ENCODE measurements at places on chromosomes 11 and 22.
A peak's percentile ranks its signal among the peaks of the same experiment; 100 is the strongest.

- no peak for DNase-seq
Observed at GRCh38 chr22:38418589-38418988, 36.4 kb downstream of the KCNJ4 start.

- peak; percentile 44 for DNase-seq
Observed at GRCh38 chr11:77187776-77188632, 60.0 kb downstream of the MYO7A start.

DNA sequence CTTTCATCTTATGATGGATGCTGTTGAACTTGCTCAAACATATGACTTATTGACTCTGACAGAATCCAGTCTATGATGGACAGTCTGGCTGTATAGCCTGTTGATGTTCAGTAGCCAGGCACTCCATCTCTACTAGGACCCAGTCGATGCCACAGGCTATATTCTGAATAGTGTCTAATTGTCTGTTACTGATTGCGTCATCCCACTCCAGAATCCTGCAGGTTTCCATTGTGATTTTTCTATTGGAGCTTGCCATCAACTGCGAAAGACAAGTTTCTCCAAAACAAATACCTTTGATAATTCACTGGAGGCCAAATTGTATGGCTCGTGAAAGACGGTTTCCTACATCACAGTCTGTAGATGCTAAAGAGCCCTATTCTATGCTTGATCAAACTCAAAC lies 481.7 kb upstream of the CHORDC1 start:
- no peak for DNase-seq

GRCh38 chr11:74370123-74370522 lies 28.1 kb downstream of the PGM2L1 start:
- DNase-seq = no peak

- no peak for DNase-seq
Observed at GRCh38 chr11:91100427-91100826, 877.6 kb upstream of the CHORDC1 start.

- no peak for DNase-seq
Observed at GRCh38 chr22:39129081-39129480, 23.4 kb downstream of the CBX7 start.

DNA sequence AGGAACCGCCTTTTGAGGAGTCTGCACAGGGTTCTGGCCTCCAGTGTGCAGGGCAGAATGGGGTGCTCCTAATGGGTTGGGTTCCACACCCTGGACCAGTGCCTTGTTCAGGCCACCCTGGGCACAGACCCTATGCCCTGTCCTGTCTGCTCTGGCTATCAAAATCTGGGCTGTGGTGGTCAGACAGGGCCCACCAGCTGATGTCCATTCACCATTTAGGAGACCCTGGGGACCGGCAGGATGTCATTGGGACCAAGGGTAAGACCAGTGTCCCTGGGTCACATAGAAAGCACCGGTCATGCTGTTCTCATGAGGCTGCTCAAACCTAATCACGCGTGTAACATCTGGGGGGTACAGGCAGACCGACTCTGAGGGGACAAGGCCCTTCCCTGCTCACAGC lies 37.3 kb downstream of the PARVG start:
- no peak for DNase-seq

DNA sequence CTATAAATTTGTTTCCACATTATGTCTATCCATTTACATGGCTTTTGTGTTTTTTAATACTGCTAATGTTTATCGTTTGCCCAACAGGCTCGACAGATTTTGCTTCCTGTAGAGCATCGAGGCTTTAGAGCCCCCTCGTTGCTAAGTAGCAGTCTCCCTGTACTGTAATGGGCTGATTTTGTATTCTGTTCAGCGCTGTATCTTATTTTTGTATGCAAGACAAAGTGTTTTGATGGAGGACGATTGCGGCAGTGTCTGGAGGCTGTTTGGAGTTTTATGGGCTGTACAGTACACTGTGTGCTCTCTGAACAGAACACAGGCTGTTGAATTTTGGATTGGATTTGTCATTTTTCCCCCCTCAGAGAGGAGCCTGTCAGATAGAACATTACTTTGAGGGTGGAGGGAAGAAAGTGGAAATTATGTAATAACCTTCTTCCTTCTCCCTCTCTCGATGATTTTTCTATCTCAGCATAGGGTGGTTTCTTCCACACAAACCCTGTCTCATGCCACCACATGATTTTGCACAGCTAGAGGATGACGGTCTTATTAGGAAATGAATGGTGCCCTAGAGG lies 104.4 kb downstream of the ZBTB16 start:
- no peak for DNase-seq

DNA sequence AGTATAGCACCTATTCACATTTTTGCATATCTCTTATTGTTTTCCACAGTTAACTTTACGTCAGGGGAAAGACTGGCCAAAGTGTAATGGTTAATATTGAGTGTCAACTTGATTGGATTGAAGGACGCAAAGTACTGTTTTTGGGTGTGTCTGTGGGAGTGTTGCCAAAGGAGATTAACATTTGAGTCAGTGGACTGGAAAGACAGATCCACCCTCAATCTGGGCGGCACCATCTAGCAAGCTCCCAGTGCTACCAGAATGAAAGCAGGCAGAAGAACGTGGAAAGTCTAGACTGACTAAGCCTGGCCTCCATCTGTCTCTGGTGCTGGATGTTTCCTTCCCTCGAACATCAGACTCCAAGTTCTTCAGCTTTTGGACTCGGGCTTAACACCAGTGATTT lies 1900.7 kb upstream of the RAG2 start:
- DNase-seq = no peak

DNA sequence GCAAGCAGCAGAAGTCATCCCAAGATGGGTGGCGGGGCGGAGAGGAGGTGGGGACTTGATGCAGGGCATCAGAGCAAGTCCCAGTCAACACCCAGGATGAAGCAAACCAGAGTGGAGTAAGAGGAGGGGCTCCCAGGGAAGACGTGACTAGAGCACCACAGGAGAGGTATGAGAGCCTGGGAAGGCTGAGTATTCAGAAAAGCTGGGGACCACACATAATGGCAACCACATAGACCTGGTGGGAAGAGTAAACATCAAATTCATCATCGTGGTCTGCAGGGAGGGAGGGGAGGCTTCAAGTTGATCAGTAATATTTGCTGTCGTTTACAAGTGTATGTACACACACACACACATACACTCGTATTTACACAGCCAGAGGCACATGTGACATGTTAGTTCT lies 60.7 kb upstream of the CLTCL1 start:
- DNase-seq = no peak

- no peak for DNase-seq
Observed at GRCh38 chr11:125343718-125344131, 152.3 kb downstream of the FEZ1 start.

DNA sequence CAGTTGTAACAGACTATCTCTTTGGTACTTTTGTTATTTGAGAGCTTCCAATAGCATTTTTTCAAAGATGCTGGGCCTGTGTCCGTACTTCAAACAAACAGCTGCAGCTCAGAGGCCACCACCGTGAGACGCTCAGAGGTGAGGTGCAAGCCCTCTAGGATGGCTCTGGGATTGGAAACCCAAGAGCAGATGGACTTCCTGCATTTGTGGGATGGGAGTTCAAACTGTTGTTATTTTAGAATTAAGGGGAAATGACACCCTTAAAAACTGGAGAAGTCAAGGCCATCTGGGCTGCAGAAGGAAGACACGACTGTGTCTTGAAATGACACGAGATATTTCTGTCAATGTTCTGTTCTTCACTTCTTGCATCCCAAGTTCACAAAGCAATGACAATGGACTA lies 9.2 kb upstream of the IL10RA start:
- no peak for DNase-seq

All from NCI-H187 (cell line).